ENCODE measurements at places on chromosomes 4 and X. TPM values are rescaled to one million over a fixed set of nuclear protein-coding genes. Genes with fewer than 3 reads are reported as not detected.

DNA sequence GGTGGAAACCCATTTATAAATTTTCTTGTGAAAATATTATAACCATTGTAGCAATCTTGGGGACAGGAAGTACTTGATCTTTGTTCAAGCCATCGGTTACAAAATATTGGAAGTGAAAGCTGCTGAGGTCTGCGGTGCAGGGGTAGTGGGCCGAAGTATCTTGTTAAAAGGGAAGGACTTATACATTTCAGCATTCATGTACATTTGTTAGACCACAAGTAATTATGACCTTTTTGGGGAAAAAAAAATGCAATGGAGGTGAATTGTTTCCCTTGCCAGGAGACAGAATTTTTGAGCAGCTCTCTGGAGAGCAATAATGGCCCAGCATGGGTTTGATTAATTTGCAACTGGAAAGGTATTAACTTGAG, 121.3 kb downstream of the EGF start:
- no peak for DNase-seq

DSPP gene
- total RNA-seq: not detected

GRCh38 chrX:128928636-128929035, 594.7 kb downstream of the SMARCA1 start:
- no peak for DNase-seq

DNA sequence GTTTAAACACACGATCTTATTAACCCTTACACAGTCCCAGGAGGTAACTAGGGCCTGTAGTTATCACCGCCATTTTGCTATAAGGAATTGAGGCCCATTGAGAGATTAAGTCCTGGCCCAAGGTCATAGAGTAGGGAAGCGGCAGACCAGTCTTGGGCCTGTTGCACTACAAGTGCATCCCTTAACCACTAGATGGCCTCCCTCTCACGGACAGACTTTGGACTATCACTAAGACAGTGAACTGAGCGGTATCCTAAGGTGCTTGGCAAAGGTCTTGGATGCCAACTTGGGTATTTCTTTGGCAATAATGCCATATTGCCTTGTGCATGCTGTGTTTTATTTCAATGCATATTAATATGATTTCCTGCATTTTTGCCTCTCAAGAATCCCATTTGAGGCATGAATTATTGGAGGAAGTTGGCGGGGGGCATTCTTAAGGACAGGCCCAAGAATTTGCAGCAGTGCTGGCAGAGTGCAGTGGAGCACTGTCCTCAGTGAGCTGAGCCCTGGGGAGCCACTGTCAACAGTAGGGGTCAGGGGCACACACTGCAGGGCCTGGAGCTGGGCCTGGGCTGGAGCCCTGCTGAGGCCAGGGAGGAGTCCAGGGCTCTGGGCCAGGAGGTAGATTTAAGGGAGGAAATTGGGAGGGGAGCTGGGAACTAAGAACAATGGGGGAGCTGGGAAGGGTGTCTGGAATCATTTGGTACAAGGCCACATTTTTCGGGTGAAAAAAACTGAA, 147.4 kb downstream of the SMIM20 start:
- peak; percentile 25 for DNase-seq

DNA sequence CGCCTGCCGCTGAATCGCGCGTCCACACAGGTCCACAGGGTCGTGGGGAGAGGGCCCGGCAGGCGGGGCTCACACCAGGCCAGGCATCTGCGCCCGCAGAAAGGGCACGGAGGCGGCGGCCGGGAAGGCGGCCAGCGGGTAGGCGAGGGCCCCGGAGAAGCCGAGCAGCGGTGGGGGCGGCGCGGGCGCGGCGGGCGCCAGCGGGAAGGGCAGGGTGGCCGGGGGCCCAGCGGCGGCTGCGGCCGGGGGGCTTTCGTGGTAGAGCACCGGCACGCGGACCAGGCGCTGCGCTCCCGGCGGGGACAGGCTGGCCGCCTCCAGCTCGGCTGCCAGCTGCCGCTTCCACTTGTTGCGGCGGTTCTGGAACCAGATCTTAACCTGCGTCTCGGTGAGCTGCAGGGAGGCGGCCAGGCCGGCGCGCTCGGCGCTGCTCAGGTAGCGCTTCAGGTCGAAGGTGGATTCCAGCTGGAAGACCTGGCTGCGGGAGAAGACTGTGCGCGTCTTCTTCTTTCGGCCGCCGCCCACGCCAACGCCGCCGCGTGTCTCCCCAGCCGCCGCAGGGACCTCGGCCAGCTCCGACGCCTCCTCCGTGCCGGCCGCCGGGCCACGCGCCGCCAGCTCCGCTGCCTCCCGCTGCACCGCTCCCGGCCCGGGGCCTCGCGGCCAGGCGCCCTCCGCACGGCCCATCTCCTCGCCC, 3.9 kb downstream of the HMX1 start:
- DNase-seq: no peak

GRCh38 chr4:48683784-48684666, 96.1 kb downstream of the FRYL start:
- no peak for DNase-seq

Measured in mucosa of gallbladder (tissue), 1 donor.